Lung (tissue), 17 donors: ENCODE measurements at places on chromosomes 7 and 10. TPM values are rescaled to one million over a fixed set of nuclear protein-coding genes. Genes with fewer than 3 reads are reported as not detected.

CALU gene
- total RNA-seq = 99.7 TPM

GRCh38 chr7:64320547-64321513 lies 7.1 kb downstream of the ZNF736 start:
- no peak for DNase-seq

GATA3 gene
- total RNA-seq = 0.94 TPM

DNA sequence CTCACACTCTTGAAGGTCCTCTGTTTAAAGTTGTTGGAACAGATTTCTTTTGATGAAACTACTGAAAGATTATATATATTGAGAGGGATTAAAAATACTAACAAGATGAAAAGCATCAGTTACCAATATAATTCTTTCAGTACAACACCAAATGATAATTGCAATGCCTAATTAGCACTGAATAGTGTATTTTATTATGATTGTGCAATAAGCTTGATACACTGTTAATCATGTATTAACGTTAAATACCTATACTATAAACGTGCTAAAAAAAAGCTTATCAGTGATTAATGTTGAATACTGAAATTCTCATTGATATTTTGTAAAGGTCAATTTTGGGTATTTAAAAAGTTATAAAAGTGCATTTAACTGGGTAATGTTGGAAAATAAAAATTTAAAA lies 61.5 kb downstream of the HIBADH start:
- DNase-seq = no peak

DNA sequence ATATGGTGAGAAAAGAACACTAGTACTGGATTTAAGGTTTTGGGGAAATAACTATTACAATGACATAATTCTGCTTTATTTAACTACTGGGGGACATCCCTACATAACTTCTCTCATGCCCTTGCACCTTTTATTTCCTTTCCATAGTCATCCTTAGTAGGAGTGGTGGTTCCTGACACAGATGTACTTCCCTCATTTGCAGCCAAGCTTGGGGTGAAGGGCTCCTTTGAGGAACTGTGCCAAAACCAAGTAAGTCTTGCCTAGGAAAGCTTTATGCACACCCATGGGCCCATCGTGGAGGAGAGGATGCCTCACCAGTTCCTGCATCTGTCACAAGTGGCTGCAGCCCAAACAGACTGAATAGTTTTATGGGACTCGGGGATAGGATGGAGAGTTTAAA lies 20.6 kb downstream of the ZDHHC6 start:
- DNase-seq = no peak

FAM13C gene
- 9.5 TPM for total RNA-seq

GRCh38 chr7:113137241-113137640 lies 18.9 kb upstream of the SMIM30 start:
- no peak for DNase-seq

PWWP2B gene
- 20.1 TPM for total RNA-seq

DNA sequence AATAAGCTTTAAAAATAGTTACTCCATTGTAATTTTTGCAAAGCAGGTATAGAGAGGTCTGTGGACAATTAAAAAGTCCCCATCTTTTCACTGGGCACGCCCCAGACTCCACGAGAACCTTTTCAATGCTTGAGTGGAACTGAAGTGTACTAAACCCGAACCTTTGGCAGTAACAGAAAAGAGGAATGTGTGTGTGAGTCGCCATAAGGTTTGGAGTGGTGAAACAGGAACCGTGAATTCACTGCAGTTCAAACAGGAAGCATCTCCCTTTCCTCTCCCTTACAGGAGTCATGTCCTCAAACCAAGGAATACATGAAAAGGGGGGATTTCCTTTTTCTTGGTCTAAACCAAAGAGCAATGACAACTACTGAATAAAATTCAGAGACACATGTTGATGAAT lies 23.2 kb downstream of the NDUFB2 start:
- peak; percentile 70 for DNase-seq

- DNase-seq = no peak
These were observed 71.3 kb upstream of the ARMC3 start for GRCh38 chr10:22856444-22857074.

TMEM236 gene
- total RNA-seq = 0.37 TPM

HYAL4 gene
- not detected for total RNA-seq

- no peak for DNase-seq
These were observed 573 bp downstream of the TFR2 start for GRCh38 chr7:100640517-100641440.

TUBAL3 gene
- not detected for total RNA-seq

- DNase-seq = peak; percentile 39
These were observed 340.7 kb upstream of the CELF2 start for GRCh38 chr10:10676972-10677371.

LIPJ gene
- total RNA-seq = not detected

DNA sequence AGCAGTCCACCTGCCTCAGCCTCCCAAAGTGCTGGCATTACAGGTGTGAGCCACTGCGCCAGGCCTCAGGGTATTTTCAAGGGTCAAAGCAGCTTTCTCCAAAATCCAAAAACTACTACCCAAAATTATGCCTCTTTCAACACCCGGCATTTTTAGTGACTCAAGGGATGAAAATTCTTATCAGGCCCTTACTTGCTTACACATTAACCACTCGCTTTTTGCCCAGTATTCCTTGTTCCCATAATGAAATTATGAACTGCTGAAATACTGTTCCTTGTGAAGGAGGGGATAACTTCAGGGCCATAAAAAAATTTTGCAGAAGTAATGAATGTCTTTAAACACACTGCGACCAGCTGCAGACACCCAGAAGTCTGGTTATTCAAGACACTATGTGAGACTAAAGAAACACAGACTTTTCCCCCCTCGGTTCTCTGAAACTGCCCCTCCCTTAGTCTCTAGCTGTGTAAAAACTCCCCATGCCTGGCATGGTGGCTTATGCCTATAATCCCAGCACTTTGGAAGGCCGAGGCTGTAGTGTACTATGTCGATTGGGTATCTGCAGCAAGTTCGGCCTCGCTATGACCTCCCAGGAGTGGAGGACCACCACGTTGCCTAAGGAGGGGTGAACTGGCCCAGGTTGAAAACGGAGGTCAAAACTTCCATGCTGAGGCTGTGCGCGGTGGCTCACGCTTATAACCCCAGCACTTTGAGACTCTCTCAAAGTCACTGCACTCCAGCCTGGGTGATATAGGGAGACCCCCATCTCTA lies 12.0 kb downstream of the FXYD4 start:
- peak; percentile 28 for DNase-seq

DNA sequence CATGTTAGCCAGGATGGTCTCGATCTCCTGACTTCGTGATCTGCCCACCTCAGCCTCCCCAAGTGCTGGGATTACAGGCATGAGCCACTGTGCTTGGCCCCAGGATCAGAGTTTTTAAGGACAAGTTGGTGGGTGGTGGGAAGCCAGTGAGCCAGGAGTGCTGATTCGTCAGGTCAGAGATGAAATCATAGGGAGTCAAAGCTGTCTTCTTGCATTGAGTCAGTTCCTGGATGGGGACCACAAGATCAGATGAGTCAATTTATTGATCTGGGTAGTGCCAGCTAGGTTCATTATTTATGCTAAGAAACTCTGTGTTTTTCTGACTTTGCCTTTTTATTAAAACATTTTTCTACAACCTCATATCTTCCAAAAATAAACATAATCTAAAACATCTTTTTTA lies 423.8 kb downstream of the ARL4A start:
- DNase-seq = no peak

ADRA2A gene
- 0.37 TPM for total RNA-seq

ITGB8 gene
- 27.2 TPM for total RNA-seq

DNA sequence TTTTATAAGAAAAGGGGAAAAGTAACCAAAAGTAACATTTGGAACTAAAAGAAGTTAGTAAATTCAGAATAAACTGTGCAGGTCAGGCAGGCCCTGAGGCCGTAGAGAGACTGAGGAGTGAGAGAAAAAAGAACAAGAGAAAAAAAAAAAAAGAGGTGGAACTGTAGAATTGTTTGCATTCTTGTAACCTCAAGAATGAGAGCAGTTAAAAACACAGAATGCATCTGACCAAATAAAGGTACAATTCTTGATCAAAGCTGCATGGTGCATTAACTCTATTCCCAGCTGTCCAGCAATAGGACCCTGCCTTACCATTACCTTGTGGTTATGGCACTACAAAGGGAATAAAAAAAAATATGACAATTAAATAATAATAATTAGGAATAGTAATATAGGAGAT lies 170.1 kb upstream of the SEMA3A start:
- no peak for DNase-seq

DNA sequence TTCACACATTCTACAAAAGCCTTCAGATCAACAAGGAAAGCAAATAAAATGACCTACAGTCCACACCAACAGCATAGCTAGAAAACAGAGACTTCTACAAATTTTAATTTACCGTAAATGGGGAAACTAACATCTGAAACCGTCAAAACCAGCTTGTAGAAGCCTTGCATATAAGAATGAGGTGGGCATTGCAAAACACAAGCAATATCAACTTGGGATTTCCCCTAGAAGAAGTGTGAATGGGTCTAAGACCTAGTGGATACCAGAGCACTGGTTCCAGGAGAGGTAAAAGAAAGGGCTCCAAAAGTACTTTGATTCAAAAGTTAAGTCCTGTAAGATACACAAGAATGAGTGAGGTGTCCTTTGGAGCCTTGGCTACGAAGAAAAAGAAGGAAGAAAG lies 18.7 kb downstream of the RTKN2 start:
- no peak for DNase-seq

DNA sequence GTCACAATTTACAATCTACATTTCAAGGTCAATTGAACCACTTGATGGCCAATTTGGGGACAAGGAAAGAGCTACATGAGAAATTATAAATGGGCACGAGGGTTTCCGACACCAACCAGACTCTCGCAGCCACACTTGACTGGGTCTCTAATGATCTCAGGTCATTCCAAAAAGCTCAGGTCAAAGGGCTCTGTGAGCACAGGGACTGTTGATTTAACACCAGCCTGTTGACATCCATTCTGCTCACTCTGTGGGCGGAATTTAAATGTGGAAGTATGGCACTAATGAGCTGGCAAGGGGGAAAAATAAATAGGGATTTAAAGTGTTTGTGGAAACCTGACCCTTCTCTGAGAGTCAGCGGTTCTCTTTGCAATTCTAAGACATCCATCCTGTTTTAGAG lies 810.7 kb upstream of the AUTS2 start:
- DNase-seq = no peak

DNA sequence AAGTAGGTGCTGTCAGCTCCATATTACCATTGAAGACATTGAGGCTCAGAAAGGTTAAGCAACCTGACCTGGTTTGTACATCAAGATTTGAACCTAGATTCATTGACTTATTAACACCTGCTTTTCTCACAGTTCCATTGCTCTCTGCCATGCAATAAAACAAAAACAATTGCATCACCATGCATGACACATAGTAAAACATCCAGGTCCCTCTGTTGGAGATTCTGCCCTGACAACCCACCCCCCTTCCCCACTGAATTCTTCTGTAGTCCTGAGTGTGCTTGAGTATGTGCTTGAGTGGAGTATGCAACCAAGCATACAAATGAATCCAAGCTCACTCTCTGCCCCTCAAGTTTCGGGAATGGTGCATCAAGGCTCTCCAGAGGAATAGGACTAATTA lies 6.0 kb upstream of the LMBR1 start:
- no peak for DNase-seq

DNA sequence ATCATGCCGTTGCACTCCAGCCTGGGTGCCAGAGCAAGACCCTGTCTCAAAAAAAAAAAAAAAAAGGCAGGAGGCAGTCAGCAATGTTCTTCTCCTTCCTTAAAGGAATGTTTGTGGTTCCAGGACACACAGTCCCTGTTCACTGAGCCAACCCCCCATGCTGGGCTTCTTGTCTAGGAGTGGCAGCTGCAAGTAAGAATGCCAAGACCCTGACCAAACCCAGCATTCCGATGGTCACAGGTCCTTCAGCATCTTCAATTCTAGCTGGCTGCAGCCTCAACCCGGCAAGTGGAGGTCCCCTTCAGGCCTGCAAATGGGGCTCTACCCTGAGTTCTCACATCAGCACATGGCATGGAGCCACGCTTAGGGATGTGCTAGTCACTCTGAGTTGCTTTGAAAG lies 38.2 kb upstream of the CUX1 start:
- DNase-seq = no peak

DNA sequence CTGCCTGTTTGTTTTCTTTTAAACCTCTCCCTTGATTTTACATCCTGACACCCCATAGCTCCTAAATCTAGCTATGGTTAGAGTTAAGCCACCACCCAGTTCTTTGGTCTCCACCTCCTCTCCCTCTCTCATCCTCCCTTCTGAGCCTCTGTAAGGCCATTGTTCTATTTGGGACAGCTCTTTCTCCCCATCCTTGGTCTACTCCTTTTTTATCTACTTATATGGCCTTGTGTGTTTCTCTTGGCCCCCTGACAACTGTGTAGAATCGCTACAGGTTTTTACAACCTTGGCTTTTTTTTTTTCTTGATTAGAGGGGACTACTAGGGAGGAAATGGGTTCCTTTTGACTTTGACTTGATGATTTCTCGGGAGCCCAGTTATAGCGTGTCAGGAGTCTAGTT lies 3.4 kb upstream of the ITIH5 start:
- DNase-seq = no peak

DNA sequence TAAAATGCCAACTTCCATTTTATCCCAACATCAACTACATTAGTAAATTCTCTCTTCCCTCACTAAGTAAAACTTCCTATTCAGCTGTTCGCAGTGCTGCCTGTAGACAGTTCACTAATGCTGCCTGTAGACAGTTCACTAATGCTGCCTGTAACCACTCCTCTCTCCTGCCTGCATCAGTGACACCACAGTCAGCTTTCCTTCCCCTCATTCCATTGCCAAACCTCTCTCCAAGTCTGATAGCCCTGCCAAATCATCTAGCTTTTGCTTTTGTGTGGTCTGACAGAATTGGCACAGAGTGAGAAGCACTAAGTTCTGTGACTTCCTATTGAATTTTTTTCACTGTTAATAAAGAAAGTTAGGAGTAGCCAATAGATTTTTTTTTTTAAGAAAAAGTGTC lies 43.0 kb upstream of the MACC1 start:
- peak; percentile 83 for DNase-seq
